CD4-positive, alpha-beta T cell treated with Interleukin-1 beta for 1 hour (primary cell): ENCODE measurements at places on chromosomes 7 and 10.

GRCh38 chr7:75704928-75705327, 33.8 kb downstream of the HIP1 start:
- no peak for DNase-seq

GRCh38 chr7:132705146-132705545, 128.9 kb upstream of the PLXNA4 start:
- DNase-seq: no peak

DNA sequence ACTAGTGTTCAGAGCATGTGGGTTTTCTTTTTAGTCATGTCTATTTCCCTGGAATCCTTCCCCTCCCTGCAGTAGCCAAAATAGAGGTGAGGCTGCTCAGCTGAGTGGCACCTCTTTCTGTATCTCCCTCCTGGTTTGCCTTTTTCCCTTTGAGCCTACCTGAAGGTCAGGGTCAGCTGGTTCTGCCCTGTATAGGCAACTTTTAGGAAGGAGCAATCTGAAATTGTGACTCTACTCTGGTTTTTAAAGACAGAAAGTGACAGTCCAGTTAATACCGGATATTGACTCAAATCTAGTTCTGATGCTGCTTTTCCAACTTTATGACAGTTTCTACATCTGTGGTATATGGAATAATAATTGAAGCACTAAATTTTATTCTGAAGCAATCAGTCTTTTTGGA, 26.0 kb downstream of the CCM2 start:
- no peak for DNase-seq

DNA sequence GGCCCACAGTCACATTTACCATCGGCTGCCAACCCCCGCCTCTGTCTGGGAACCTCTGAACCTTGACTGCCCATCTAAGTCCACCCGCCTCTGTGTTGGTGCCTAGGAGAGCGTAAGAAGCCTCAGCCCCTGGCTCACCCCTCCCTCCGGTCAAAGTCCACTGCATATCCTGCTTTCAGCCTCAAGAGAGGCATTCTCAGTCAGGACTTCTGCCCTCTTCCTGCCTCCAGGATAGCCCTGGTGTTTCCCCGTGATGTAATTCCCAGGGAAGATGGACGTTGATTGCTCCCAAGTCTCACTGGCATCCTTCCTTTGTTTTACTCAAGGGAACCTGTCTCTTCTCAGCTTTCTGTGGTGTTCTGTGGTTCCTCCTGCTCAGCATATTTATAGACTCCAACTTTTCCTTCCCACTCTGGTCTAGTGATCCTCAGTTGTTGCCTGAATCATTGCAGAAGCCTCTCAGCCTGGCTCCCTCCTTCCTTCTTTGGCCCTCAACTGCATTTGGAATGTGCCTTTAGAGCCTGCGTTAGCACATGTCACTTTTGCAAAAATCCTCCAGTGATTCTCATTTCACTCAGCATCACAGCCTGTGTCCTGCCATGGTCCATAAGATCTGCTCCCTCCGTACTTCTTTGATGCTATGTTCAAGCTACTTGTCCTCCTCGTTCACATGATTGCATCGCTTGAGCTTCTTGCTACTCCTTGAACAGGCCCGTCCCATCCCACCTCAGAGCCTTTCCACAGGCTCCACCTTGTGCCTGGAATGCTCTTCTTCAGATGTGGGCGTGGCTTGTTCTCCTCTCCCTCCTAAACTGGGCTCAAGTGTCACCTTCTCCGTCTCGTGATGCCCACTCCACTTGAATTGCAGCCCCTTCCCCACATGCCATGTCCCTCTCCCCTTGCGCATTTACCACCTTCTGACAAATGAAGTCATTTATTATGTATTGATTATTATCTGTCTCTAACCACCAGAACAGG, 124.2 kb downstream of the PLPP4 start:
- DNase-seq: no peak

DNA sequence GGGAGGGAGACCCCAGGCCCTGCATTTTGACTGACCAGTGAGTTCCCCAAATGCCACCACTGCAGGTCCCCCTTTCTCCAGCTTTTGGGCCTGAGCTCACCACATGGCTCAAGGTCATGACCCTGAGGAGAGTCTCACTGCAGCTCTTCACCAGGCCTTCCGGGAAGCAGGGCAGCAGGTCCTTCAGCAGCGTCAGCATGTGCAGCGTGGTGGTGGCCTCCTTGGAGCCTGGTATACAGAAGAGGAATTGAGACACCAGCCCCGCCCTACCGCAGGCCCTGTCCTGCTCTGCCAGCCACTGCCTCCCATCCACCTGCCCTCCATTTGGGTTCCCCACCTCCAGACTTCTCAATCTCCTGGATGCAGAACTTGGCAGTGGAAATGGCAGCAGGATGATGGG, 13.0 kb downstream of the RRP12 start:
- DNase-seq: no peak

DNA sequence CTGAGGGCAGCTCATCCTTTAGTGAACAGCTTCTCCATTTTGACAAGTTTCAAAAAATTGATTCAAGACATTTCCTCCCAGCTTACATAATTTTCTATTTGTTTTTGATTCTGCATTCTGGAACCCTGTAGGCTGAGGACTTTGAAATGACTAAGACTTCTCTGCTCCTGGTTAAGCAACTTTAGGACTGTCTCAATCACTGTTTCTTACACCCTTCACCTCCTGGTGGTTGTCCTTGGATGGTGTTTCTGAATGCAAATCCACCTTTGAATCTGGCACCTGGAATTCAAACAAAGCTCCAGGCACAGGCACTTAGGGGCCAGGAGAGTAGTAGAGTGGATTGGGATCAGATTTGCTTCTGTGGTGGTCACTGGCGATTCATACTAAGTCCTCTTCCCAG, 595.5 kb downstream of the LRMDA start:
- DNase-seq: no peak

DNA sequence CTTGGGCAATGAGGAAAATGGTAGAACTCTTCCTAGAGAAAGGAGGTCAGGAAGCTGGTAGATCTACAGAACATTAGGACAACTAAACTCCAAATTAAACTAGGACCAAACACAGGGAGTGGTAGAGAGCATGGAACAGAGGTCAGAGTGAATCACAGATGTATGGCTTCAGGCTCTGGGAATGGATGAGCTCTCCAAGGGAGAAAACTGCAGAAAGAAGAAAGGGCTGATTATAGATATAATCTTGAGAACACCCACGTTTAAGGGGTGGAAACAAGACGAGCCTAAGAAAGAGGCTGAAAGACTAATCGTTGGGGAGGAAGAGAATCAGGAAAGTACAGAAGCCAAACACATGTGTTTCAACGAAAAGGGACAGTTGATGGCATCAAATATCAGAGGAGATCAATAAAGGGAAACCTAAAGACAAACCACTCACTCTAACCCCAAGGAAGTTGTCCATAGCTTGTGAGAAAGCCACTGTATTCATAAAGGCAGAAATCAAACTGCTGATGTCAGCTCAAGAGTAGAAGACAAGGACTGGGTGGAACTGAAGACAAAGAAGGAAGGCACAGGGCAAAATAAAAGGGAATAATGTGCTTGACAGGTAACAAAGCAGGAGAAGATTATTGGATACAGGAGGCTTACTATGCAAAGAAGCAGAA, 41.4 kb downstream of the NUDCD3 start:
- no peak for DNase-seq

- DNase-seq: no peak
Measured at GRCh38 chr10:23190872-23191763, 994 bp upstream of the PTF1A start.

- DNase-seq: no peak
Measured at GRCh38 chr7:119748991-119749390, 524.0 kb upstream of the KCND2 start.

DNA sequence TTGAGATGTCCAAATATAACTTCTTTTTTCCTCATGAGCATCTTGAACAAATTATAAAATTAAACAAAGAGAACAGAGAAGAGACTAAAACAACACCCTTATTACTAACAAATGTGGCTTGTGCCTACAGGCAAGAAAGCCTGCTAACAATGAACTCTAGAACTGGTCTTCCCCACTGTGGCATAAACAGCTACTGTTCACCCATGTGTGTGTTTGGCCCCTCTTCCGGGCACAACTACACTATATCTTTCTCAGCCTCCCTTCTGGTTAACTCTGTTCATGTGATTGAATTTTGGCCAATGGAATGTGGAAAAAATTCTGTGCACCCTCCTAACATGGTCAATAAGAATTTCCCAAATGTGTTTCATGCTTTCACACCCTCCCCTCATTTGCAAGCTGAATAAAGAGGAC, 117.0 kb downstream of the KBTBD2 start:
- DNase-seq: no peak

- DNase-seq: no peak
Measured at GRCh38 chr10:73998929-73999691, 1.2 kb downstream of the VCL start.
